NCI-H748 treated with DMSO at 0.1 percent for 48 hours (cell line): ENCODE measurements at places on chromosomes 16 and 17.

- DNase-seq, result no peak
Observed at GRCh38 chr17:34519282-34519681, 60.1 kb upstream of the TMEM132E start.

GRCh38 chr17:12178644-12179330 is 158.1 kb downstream of the MAP2K4 start:
- no peak for DNase-seq

- DNase-seq, result no peak
Observed at GRCh38 chr17:28944862-28945741, 6.2 kb downstream of the PHF12 start.

- DNase-seq, result no peak
Observed at GRCh38 chr17:1100382-1100781, 79.4 kb downstream of the ABR start.

DNA sequence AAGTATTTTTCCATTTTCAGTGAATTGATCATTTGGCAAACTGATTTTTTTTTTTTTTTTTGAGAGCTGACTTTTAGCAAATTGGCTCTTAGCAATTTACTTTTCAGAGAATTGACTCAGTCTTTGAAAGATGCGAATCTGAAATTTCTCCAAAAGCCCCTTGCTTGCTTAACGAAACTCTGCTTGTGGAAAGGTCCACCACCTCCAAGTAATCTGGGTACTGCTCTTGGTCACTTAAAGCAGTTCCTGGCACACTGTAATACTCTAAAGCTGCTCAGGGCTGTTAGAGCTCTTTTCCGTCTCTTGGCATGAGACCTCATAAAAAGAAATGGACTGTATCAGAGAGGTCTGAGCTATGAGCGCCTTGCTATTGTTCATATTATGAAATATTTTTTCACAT is 2.9 kb downstream of the GSDMB start:
- no peak for DNase-seq

GRCh38 chr16:84464116-84464515 is 40.3 kb downstream of the MEAK7 start:
- no peak for DNase-seq

DNA sequence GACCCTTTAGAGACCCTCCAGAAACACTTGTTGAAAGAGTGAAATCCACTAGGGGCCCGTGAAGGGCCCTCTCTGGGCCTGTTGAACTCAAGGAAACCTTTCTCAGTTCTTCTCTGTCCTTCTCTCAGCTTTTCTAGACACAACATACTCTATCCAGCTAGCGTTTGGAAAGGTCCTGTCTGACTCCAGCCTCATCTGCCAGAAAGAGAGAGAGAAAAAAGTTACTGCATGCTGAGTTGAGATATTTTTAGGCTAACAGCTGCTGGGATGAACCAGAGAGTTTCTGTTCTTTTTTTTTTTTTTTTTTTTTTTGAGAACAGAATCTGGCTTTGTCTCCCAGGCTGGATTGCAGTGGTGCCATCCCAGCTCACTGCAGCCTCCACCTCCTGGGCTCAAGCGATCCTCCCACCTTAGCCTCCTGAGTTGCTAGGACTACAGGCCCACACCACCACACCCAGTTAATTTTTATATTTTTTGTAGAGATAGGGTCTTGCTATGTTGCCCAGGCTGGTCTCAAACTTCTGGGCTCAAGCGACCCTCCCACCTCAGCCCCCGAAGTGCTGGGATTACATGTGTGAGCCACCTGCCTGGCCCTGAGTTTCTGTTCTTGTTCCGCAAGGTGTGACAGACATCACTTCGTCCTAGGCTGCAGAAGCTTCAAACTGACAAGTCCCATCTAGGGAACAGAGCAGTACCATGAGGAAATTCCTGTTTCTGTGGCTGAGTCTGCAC is 14.9 kb upstream of the TEX2 start:
- DNase-seq, result no peak

DNA sequence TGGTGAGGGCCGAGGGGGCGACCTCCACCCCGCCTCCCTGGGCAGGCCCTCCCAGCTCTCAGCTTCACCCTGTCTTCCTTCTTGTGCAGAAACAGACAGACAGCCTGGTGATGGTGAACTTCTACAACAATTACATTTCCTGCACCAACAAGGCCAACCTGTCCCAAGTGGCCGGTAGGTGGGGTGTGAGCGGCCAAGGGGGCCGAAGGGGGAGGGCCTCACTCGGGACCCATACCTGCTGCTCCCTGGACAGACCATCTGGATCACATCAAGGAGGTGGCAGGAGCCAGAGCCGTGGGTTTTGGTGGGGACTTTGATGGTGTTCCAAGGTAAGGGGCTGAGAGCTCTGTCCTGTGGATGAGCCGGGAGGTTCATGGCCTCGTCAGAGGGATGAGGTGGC is 20.1 kb downstream of the CHMP1A start:
- no peak for DNase-seq

DNA sequence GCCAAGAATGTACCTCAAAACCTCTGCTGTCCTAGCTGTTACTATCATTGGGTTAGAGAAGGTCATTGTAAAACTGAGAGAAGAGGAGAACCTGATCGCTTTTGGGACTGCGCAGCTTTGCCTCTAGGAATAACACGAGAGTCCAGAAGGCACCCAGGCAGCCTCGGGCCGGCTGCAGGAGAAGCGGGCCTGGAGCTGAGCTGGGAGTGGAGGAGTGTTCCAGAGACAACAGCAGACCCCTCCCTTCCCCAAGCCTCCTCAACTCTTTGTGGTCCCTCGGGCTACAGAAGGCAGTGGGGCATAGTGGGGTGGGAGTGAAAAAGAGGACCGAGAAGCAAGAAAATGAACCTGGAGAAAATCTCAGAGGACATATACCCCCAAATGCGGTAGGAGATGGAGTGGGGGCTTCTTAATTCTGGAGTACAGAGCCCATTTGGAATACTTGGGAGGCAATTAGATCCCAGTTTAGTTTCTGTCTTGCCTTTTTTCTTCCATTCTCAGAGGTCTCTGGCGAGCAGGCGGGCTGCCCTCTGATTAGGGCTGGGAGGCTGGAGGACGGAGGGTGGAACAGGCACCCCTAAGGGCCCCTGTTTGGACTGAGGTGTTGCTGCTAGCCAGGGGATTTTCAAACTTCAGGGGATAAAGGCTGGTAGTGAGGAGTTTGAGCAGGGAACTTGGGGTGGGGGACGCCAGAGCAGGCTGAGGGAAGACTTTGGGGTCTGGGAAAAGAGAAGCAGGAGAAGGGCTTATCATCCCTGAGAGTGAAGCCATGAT is 13.3 kb upstream of the HOXB2 start:
- DNase-seq, result no peak

DNA sequence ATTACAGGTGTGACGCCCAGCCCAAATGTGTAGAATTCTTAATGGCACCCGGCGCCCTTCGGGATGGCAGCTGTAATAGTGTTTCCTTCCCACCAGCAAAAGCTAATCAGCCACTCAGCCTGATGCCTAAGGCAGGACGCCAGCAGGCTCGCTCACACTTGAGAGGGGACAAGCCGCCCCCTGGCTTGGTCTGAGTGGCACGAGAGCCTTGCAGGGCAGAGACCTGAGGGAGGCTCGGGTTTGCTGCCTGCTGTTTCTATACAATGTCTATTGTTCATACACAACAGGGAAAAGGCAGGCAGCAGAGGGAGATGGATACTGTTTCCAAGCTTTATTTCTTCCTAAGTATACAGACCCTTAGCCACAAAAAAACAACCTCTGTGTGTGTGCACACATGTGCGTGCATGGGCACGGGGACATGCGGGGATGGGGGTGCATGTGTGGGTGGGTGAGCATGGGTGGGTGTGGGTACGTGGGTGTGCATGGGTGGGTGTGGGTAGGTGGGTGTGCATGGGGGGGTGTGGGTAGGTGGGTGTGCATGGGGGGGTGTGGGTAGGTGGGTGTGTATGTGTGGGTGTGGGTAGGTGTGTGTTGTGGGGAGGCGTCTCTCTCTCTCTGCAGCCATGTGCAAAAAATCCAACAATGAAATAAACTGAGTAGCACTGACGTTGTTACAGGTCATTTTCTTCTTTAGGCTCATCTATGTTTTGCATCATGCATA is 10.0 kb downstream of the SLC38A8 start:
- no peak for DNase-seq

- DNase-seq, result no peak
Observed at GRCh38 chr17:80212109-80212508, 8.0 kb downstream of the SGSH start.

GRCh38 chr17:73315471-73315870 is 3.7 kb upstream of the CDC42EP4 start:
- no peak for DNase-seq

- DNase-seq, result no peak
Observed at GRCh38 chr17:5509482-5509881, 23.1 kb downstream of the MIS12 start.

DNA sequence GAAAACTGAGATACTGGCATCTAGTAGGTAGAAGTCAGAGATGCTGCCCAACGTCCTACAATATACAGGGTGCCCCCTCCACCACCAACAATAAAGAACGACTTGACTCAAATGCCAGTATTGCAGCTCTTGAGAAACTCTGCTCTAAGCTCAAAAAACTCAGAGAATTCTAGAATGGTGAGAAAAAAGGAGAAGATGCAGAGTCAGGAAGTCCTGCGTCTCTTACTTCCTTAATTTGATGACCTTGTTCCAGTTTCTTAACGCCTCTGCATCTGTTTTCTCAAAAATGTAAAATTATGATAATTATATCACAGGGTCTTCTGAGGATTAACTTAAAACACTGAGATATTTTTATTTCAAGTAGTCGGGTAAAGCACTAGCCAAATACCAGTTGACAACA is 1.7 kb upstream of the HSBP1 start:
- no peak for DNase-seq

GRCh38 chr17:28715217-28715616 is 2.5 kb downstream of the RAB34 start:
- no peak for DNase-seq

DNA sequence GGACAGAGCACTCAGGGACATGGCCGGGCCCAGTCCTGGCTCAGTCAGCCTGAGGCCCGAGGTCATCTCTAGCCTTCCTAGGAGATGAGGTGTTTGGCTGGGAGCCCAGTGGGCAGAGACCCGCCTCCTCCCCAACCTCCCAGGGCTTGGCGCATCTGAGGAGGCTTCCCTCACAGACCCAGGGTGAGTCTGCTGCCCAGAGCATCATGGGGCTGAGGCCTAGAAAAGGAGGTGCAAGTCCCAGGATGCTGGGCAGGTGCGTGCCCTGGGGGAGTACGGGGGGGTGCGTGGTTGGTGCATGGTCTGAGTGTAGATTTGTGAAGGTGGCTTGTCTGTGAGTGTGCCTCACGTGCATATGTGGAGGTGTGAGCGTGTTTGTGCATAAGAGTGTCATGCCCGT is 4.7 kb downstream of the PDE6G start:
- DNase-seq, result no peak

DNA sequence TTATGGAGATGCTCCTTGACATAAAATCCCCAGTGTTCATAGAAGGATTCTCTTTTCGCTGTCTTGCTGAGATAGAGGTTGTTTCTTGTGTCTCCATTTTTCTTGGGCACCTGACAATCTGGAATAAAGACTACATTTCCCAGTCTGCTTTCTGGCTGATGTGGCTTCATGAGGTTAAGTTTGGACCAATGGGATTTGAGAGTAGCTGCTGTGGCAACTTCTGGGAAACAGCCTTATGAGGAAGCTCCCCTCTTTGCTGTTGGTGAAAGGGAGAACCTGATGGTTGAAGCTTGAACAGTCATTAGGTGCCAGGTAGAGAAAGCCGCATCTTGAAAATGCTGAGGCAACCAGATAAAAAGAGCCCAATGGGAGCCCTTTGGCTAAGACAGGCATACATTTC is 24.4 kb downstream of the HS3ST4 start:
- no peak for DNase-seq

DNA sequence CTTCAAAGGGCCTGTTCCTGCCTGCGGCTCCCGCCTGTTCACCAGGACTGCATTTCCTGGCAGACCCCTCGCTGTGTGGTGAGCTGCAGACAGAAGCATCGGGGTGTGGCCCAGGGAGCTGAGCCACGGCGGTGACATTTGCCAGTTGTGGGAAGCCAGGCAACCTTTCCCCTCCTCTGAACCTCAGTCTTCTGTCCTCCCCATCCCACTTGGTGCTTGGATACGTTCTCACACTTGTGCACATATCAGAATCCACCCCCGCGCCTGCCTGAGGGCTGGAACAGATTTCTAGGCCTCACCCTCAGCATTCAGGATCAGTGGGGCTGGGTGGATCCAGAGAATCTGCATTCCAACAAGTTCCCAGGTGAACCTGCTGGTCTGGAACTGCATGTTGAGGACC is 63.5 kb downstream of the CRISPLD2 start:
- no peak for DNase-seq

DNA sequence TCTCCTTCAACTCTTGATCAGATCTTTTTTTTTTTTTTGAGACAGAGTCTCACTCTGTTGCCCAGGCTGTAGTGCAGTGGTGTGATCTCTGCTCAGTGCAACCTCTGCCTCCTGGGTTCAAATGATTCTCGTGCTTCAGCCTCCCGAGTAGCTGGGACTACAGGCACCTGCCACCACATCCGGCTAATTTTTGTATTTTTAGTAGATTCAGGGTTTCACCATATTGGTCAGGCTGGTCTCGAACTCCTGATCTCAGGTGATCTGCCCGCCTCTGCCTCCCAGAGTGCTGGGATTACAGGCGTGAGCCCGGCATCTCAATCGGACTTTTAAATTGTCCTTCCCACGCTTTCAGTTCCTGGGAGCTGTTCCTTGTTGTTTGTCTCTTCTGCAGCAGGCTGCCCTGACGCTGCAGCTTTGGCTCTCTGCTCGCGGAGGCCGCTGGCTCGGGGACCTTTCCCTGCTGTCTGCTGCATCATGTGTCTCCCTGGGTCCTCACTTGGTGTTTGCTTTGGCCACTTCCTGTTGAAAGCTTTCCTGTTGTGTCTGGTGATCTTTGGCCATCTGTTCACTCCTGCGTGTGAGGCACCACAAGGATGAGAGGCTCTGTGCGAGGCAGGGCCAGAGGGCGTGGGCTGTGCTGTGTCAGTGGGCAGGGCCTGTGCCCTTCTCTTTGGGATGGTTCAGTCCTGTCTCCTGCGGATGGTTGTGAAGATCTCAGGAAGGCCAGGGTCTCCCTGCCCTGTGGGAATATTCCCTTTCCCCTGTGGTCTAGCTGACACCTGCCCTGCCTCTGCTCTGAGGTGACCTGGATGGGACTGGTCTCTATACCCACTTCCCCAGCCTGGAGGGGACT is 18.4 kb upstream of the CAPN15 start:
- no peak for DNase-seq

DNA sequence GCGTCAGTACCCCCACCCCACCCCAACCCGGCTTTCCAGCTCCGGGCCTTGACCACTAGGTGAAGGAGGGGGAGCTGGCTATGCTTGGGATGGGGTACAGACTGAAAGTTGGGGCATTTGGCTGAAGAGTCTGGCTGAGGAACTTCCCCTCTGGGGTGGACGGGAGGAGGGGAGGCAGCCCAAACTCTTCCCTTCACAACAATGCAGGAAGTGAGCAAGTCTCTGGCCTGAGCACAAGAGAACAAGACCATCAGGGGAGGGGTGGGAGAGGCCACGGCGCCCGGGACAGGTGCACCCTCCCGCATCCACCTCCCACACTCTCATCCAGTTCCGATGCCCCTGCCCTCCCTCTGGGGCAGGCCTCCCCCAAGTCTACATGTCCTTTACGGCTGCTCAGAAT is 5.6 kb downstream of the USH1G start:
- no peak for DNase-seq

- DNase-seq, result no peak
Observed at GRCh38 chr16:85983606-85984230, 84.8 kb downstream of the IRF8 start.
